ENCODE measurements at places on chromosomes 2 and 18.
A peak's percentile ranks its signal among the peaks of the same experiment; 100 is the strongest.

GRCh38 chr2:205709319-205709718 lies 27.0 kb downstream of the NRP2 start:
- no peak for DNase-seq

DNA sequence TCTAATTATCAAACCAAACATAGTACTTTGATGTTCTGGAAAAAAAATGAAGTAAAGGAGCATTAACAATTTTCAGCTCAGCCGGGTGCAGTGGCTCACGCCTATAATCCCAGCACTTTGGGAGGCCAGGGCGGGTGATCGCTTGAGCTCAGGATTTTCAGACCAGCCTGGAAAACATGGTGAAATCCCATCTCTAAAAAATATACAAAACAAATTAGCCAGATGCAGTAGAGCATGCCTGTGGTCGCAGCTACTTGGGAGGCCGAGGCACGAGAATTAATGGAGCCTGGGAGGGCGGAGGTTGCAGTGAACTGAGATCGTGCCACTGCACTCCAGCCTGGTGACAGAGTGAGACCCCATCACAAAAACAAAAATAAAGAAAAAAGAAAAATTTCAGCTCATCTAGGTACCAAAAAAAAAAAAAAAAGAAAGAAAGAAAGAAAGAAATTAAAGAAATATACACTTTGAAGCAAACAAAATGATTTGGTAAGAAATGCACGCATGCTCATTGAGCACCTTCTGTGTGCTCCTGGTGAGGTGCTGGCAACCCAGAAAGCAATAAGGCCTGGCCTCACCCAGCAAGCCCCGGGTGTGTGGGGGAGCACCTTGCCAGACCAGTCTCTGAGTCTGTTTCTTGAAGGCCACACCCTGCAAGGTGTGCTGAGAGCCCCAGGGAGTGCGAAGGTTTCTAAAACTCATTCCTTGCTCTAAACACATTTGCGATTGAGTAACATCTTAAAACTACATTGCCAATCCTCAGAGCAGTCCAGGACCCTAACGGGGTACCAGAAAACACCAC lies 133.5 kb downstream of the TFCP2L1 start:
- DNase-seq, result no peak

GRCh38 chr2:216563646-216564045 lies 65.0 kb downstream of the RPL37A start:
- DNase-seq, result no peak

DNA sequence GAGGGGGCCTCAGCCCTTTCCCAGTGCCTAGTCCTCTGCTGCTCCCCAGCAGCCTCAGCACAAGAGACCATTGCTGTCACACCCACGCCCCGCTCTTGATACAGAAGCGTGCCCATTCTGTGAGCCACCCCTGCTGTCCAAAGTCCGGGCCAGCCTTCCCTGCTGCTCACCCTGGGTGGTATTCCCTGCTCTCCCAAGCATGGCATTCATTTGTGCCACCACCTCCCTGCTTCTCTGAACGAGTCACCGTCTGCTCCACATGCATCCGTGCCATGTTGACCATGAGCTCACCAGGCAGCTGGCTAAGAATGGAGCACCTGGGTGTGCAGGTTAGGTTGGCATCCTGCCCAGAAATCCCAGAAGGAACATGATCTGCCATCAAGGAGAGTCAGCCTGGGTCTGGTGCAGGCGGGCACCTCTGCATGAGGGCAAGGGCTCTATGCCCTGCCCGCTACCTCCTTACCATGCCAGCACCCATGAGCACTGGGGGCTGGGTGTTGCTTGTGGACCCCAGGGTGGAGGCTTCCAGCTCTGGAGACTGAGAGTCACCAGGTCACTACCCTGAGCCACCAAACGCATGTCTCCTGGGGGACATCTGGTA lies 63.0 kb downstream of the TWIST2 start:
- no peak for DNase-seq

GRCh38 chr18:3690764-3691066 lies 240.7 kb downstream of the TGIF1 start:
- DNase-seq, result no peak

- no peak for DNase-seq
Observed at GRCh38 chr18:35106845-35107148, 65.6 kb downstream of the MAPRE2 start.

DNA sequence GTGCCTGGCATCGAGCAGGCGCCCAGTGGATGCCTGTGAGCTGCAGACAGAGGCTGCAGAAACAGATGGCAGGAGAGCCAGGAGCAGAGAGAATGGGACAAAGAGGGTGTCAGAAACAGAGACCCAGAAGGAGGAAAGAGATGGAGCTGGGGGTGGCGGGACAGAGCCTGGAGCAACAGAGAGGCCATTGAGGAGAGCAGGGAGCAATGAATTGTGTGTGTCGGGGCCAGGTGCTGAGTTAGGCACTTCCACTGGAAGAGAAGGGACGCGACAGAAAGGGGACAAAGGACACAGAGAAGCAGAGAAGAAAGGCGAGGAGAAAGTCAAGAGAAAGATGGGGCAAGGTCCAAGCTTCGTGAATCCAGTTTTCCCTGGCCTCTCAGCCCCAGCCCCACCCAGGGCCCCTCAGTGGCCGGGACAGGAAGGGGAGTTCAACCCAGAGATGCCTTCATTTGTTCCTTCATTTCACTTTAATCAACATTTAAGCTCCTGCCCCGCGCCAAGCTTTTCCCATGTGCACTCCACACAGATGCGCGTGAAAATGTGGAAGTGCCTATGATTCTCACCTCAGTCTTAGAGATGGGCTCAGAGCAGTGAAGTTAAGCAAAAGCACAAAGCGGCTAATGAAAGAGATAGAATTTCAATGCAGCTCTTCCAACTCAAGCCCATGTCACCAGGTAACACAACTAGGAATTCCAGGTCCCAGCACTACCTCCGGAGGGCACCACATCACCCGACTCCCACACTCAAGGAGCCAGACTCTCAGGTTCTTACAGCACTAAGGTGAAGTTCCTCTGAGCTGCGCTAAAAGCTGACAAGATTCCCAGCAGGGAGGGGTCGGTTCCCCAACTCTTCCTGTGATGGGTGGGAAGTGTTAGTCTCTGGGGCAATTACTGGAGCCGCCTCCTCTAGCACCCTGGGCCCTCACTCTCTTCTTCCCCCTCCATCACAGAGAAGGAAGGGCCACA lies 55.1 kb downstream of the TNS1 start:
- no peak for DNase-seq

DNA sequence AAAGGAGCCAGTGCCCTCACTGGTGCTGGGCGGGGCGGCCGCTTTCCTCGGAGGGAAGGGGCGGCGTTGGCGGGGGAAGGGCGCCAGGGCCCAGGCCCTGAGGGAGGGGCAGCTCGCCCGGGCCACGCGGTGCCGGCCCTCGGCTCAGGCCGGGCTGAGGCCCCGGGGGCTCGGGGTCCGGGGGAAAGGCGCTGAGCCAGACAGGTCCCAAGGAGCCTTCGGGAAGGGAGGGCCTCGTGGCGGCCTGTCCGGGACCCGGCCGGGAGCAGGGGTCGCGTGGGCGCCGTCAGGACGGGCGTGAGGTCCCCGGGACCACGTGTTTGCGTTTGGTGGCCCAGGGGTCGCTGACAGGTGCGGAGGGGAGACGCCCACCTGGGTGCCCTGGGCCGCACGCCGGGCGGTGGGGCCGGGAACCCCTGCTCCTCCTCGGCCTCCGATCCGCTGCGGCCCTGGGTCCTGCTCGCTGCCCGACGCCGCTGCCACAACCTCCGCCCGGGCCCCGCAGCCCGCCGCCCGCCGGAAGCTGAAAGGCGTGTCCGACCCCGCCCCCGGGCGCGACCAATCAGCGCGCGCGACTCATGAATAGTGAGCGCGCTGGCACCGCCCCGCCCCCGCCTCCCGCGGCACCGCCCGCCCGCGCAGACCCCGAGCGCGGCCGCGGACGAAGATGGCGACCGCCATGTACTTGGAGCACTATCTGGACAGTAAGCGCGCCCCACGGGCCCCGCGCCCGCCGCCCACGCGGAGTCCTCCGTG lies at the start of gene ING5:
ING5 (plus strand) TSS at position 641 of the 756 bp plus-strand sequence; CDS start at position 668, 27 bp downstream.
- DNase-seq, result peak; percentile 95

GRCh38 chr18:33839452-33840211 lies 261.6 kb downstream of the ASXL3 start:
- DNase-seq, result peak; percentile 62

DNA sequence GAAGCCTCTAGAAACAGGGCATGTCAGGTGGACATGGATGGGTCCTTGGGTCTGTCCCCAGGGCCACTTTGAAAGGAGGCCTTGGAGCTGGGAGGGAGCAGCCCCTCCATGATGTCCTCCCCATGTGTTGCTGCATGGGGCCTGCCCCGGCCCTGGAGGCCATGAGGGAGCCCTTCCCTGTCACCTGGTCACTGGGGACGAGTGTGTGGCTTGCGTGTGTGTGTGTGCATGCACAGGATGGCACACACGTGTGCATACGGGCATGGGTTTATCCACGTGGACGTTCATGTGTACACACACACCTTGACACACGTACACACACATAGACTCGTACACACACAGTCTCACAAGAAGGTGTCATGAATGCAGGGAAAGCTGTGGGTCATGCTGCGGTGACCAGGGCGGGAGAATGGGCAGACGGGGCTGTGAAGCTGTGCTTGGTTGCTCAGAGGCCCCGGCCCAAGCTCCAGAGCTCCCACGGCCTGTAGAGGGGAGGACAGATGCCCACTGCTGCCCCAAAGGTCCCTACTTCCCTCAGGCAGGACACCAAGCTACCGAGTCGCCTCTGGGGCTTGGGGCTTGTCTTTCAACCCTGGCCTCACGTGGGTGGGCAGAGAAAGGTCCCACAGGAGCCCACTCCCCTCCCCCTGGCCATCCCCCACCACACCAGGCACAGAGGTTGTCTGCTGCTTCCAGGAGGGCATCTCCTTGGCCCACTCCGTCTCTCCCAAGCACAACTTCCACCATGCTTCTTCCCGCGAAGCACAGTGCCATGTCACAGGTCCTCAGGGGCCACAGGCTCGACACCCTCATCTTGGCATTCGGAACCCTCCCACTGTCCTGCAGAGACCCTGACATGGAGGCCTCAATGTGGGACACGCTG lies 42.3 kb upstream of the GPC1 start:
- no peak for DNase-seq

- DNase-seq, result no peak
Observed at GRCh38 chr2:197873293-197873701, 68.9 kb downstream of the PLCL1 start.

GRCh38 chr2:206563374-206563773 lies 78.9 kb upstream of the FAM237A start:
- DNase-seq, result no peak

DNA sequence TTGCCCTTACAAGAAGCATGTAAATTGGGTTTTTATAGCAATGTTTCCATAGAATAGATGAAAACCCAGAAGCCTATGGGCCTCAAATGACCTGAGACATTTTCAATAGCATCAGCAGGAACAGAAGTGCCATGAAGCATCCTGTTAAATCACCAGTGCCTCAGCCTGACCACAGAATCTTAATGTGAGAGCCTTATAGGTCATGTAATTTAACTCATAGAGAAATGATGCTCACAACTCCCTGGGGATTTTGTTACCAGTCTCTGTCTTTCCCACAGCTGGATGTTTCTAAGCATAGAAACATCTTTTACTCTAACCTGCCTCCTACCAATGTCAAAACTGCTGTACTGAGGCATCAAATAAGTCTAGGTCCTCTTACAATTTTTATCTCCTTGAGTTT lies 295.8 kb upstream of the ACVR2A start:
- no peak for DNase-seq

DNA sequence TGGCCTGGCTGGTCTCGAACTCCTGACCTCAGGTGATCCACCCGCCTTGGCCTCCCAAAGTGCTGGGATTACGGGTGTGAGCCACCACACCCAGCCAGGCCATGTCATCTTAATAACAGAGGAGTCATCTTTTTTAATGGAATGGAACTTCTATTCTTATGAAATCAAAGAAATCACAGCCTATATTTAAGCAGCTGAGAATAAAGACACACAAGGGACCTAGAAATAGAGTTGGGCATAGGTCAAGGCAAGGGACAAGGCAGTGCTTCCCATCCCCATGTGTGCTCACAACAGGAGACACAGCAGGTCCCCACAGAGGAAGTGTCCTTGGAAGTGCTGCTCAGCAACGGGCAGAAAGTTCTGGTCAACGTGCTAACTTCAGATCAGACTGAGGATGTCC lies 3.2 kb downstream of the SNX17 start:
- no peak for DNase-seq

- peak; percentile 77 for DNase-seq
Observed at GRCh38 chr2:25276569-25277465, 64.9 kb downstream of the DNMT3A start.

- no peak for DNase-seq
Observed at GRCh38 chr2:237644381-237644703, 17.0 kb downstream of the LRRFIP1 start.

DNA sequence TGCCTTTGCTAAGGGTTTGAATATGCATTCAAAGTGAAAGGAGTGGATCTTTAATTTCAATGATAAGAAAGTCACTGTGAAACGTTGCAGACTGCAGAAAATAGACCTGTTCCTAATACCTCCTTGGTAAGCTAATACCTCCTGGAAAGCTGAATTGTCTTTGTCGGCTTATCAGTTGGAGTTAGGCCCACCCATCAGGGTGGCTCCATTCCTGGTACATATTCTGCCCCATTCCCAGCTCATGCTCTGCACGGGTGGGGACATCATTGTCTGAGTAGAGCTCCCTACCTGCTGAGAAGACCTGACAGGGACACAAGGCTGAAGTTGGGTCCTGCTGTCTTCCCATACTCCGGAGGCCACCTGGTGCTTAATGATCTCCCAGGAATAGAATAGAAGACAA lies 203.3 kb downstream of the EN1 start:
- no peak for DNase-seq

DNA sequence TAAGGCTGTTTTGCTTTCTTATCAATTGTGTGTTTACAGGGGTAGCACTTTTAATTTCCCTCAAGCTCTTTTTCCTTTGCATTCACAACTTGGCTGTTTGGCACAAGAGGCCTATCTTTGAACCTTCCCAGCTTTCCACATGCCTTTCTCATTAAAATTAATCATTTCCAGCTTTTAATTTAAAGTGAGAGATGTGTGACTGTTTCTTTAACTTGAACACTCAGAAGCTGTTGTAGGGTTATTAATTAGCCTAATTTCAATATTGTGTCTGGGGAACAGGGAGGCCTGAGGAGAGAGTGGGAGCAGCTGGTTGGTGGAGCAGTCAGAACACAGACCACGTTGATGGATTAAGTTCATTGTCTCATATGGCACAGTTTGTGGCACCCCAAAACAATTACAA lies 4.7 kb downstream of the ASB1 start:
- DNase-seq, result no peak

DNA sequence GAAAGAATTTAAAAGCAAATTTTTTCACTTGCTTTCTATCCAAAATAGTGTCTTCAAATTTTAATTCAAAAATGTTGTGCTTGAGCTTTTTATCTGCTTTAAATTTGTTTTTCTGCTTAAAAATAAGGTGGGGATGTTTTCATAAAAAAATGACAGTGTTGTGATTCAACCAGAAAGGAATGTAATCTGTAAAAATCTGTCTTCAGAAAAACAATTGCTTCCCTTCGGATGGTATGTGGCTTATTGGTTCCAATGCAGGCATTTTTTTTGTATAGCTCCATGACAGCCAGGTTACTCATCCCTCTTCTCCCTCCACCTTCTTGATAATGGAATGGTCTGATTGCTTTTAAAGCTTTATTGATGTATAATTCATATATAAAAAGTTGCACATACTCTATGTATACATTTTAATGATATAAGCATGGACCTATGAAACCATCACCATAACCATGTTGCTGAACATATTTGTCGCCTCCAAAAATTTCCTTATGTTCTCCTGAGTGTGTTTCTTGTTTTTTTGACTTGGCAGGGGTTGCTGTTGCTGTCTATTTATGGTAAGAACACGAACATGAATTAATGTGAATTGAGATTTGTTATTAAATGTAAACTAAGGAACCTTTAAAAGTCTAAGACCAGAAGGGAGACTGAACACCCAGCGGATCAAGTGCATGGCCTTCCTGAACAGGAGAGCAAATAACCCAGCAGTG lies 363.7 kb upstream of the SPHKAP start:
- DNase-seq, result no peak

GRCh38 chr2:64403426-64403825 lies 50.5 kb upstream of the LGALSL start:
- DNase-seq, result no peak
